ENCODE measurements at places on chromosomes 3 and 15.

DNA sequence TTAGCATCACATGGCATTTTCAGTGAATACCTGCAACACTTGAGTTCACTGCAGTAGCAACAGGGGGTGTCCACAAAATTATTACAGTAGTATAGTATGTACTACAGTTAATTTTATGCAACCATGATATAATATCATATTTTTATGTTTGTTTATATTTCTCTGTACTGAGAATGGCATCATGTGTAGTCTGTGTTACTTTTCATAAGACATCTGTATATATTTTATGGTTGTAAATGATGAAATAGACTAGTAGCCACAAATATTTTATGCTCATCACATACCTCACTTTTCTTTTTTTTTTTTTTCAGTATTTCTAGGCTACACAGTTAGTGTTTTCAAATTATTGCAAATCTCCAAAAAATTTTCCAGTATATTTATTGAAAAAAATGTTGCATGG is 22.4 kb downstream of the PHLDB2 start:
- DNase-seq, result no peak

GRCh38 chr3:112629425-112629824 is 11.5 kb downstream of the CCDC80 start:
- peak; percentile 87 for DNase-seq

- DNase-seq, result peak; percentile 1
Measured at GRCh38 chr3:88668180-88668579, 439.2 kb upstream of the EPHA3 start.

DNA sequence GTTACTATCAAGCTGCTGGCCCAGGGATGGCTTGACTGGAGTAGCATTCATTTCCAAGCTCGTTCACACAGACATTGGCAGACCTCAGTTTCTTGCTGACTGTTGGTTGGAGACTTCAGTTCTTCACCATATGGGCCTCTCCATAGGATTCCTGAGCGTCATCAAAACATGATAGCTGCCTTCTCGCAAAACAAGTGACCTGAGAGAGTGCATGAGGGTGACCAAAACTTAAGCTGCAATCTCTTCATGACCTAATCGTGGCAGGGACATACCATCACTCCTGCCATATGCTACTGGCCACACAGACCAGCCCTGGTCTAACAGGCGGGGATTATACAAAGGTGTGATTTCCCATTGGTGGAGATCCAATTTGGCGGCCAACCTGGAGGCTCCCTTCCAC is 46.0 kb upstream of the C3orf22 start:
- no peak for DNase-seq

- DNase-seq, result no peak
Measured at GRCh38 chr3:30184091-30184810, 422.1 kb upstream of the TGFBR2 start.
